Pulmonary artery endothelial cell (primary cell): ENCODE measurements at places on chromosomes 2 and 18.

GRCh38 chr2:233356546-233357308 is 2.4 kb downstream of the DGKD start:
- DNase-seq, result no peak

GRCh38 chr2:14235667-14236066 is 396.9 kb upstream of the LRATD1 start:
- no peak for DNase-seq

- no peak for DNase-seq
Observed at GRCh38 chr2:146602856-146603255, 1242.0 kb upstream of the ACVR2A start.

DNA sequence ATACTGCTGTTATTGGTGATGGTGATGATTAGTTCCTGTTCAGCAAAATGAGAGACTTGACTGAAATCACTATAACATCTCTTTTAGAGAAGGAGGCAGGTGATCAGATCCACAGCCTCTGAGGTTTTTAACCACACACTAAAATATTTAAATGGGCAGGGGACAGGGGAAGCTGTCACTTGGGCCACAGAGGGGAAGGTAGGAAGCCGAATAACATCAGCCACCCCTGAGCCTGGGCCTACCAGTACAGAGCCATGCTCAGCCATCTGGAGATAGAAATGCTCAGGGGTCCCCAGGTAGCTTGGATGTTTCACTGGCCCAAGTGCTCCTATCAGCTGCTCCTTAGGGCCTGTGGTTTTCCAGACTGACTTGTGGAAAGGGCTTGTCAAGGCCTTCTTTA is 122.3 kb downstream of the MRO start:
- no peak for DNase-seq

GRCh38 chr2:196170213-196170605 is 1.2 kb downstream of the STK17B start:
- DNase-seq, result no peak
